ENCODE measurements at places on chromosomes 6 and 20.

DNA sequence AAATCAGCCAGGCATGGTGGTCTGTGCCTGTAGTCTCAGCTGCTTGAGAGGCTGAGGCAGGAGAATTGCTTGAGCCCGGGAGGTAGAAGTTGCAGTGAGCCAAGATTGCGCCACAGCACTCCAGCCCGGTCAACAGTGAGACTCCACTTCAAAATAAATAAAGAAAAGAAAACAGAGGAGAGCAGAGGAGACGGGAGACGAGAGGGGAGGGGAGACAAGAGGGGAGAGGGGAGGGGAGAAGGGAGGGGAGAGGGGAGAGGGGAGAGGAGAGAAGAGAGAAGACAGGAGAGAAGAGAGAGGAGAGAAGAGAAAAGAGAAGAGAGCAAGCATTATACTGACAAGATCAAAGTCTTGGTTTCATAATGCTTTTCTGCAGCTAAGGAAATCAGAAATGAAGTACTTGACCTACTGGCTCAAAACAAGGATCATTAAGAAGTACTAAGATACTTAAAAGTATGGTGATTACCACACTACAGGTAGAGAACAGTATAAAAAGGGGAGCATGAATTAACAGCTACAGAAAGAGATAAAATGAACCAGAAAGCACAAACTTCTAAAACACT is 30.5 kb downstream of the FAM8A1 start:
- DNase-seq = no peak

- DNase-seq = no peak
Measured at GRCh38 chr6:8743170-8743745, 307.9 kb upstream of the SLC35B3 start.

DNA sequence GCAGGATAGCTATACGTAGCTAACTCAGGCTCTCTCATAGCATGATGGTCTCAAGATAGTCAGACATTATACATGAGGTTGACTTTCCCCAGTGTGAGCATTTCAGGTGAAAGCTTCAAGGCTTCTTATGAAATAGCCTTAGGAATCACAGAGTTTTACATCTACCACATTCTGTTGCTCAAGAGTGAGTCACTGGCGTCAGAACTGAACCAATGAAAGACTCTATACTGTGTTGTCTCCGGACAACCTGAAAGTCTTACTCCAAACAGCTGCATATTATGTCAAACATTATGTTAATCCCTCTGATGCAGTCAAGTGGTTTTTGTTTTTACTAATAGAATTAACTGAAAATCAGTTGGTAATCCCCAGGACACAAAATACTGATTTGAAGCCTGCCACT is 79.8 kb upstream of the TRDN start:
- DNase-seq = no peak

DNA sequence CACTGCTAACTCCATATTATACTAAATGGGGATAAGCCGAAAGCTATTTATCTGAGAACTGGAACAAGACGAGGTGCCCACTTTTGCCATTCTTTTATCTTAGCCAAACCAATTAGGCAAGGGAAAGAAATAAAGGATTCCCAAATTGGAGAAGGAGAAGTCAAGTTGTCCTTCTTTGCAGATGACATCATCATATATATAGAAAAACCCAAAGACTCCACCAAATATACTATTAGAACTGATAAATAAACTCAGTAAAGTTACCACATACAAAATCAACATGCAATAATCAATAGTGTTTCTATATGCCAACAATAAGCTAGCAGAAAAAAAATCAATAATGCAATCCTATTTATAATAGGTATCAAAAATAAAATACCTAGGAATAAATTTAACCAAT is 570.3 kb upstream of the EPHA7 start:
- DNase-seq = no peak

- no peak for DNase-seq
Measured at GRCh38 chr20:20820104-20820503, 107.7 kb upstream of the RALGAPA2 start.

GRCh38 chr6:142280927-142281326 is 20.9 kb upstream of the ADGRG6 start:
- no peak for DNase-seq

GRCh38 chr6:7108964-7109836 is 1.4 kb downstream of the RREB1 start:
- no peak for DNase-seq

GRCh38 chr6:135219346-135219745 is 38.2 kb downstream of the MYB start:
- no peak for DNase-seq

- DNase-seq = no peak
Measured at GRCh38 chr20:15818651-15819071, 754.6 kb downstream of the KIF16B start.

- DNase-seq = no peak
Measured at GRCh38 chr6:157314705-157315321, 8.5 kb downstream of the TMEM242 start.

DNA sequence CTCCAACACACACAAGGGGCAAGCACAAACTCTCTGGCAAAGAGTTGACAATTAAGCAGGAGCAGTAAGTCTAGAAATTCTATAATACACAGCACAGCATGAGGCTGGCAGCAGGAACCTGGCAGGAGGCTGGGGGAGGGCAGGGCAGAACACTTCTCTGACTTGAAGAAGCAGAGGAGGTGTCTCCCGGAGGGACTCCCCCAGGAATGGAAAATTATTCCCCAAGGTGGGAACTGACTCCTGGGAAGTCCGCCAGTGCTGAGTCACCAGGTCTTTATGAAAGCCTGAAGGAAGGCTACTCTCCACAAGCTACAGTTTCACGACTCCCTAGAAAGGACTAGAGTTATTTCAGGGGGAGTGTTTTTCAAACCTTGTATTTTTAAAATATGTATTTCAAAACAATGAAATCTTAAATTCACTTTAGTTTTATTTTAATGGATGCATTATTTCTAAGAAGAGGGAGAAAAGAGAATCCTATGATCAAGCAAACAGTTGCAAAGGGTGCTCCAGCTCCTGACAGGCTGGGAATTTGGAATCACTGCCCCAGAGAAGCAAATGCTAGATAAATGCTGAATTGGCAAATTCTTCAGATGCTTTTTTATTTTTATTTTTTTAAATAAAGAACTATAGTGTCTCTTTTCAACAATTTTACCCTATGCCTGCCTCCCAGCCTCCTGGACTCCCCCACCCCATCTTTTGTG is 192.8 kb downstream of the LY86 start:
- no peak for DNase-seq

DNA sequence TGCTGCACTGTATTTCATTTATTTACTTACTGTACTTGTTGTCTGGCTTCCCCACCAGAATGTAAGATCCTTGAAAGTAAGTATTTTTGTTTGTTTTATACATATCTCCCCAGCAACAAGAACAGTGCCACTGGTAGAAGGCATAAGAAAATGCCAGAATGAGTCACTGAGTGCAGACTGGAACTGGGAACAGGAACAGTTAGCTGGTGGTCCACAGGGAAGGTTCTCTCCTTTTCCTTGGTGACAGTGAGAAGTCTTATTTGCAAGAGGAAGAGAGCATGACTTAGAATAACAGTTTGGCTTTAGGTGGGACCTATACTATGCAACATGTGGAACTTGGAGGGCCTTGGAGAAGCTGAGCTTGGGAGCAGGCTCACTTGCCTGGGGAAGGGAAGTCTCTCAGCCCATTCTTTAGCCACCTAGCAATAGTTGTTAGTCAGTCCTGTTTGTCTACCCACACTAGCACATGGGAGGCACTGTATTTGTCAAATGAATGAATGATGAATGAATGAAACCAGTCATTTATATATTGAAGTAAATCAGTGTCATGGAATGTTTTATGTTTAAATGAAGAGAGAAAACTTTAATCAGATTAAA is 203.5 kb downstream of the KCNQ5 start:
- no peak for DNase-seq

GRCh38 chr6:36515844-36516243 is 31.4 kb downstream of the STK38 start:
- no peak for DNase-seq
